Mesothelial cell of epicardium (in vitro differentiated cells): ENCODE measurements at places on chromosomes 2 and 18. TPM values are rescaled to one million over a fixed set of nuclear protein-coding genes. Genes with fewer than 3 reads are reported as not detected.
A peak's percentile ranks its signal among the peaks of the same experiment; 100 is the strongest.

Gene SELENOI
- total RNA-seq = 28.1 to 32.0 TPM (median 29.1 TPM) in 3 replicates

DNA sequence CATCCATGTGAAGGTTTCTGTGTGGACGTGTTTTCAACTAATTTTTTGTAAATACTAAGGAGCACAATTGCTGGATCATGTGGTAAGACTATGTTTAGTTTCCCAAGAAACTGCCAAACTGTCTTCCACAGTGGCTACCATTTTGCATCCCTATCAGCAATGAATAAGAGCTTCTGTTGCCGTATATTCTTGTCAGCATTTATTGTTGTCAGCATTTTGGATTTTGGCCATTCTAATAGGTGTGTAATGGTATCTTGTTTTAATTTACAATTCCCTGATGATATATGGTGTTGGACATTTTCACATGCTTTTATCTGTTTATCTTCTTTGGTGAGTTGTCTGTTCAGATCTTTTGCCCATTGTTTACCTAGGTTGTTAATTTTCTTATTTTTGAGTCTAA is 34.5 kb downstream of the SCRN3 start:
- H3K36me3 ChIP-seq = peaks cover 38% of the 10 kb centered on the region
- no peak for DNase-seq
- no peaks in the 10 kb centered on the region for H3K27me3 ChIP-seq
- H3K27ac ChIP-seq = no peak overlapping the region
- no peaks in the 10 kb centered on the region for H3K4me1 ChIP-seq

DNA sequence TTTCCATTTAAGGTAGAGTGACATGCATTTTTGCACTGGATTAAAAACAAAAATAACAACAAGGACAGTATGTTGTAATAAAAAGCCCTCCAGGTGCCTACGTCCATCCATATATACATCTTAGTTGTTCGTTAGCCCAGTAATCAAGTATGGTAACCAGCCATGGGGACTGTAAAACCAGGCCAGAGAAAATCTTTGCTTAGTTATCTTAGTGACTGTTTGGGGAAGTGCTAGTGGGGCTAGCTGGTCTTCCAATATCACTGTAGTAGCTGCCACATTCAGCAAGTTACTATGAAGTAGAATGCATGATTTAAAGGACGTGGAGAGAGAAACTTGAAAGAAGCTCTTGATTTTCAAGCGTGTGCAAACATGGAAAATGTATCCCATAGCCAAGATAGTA is 95.9 kb upstream of the STON1 start:
- peaks cover 10% of the 10 kb centered on the region for H3K4me1 ChIP-seq
- H3K4me3 ChIP-seq = no peak overlapping the region
- no peaks in the 10 kb centered on the region for H3K27me3 ChIP-seq
- H3K27ac ChIP-seq = no peak overlapping the region

- no peak overlapping the region for H3K27ac ChIP-seq
- H3K36me3 ChIP-seq = no peaks in the 10 kb centered on the region
- H3K4me3 ChIP-seq = peak overlapping the region; percentile 16
- no peaks in the 10 kb centered on the region for H3K4me1 ChIP-seq
Observed at GRCh38 chr18:11733031-11733430, 44.0 kb downstream of the GNAL start.

DNA sequence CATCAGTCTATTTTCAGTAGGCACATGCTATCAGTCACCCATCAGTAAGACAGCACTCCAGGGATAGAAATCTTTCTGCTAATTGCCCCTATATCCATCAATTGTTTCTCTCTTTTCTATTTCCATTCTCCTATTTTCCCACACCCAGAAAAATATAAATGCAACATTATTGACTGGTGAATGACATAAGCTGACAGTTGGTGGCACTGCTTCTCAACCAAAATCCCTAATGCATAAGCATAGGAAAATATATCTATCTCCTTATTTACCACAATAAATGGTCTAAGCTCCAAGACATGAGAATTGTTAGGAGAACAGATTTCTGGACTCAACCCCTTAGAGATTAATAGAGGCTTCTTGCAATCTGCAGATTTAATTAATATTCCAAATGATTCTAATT is 64.0 kb upstream of the REG3A start:
- H3K27ac ChIP-seq = no peak overlapping the region
- no peaks in the 10 kb centered on the region for H3K27me3 ChIP-seq
- no peaks in the 10 kb centered on the region for H3K36me3 ChIP-seq
- DNase-seq = no peak
- no peak overlapping the region for H3K4me3 ChIP-seq

GRCh38 chr2:128644718-128645256 is 326.1 kb upstream of the HS6ST1 start:
- no peak overlapping the region for H3K4me3 ChIP-seq
- H3K27ac ChIP-seq = no peak overlapping the region
- H3K27me3 ChIP-seq = no peaks in the 10 kb centered on the region
- peak; percentile 19 for DNase-seq
- H3K36me3 ChIP-seq = no peaks in the 10 kb centered on the region

Gene ERMN
- not detected in 3 replicates for total RNA-seq

GRCh38 chr18:46042571-46043123 is 29.4 kb downstream of the PSTPIP2 start:
- peak overlapping the region; percentile 1 for H3K27ac ChIP-seq
- DNase-seq = no peak
- no peak overlapping the region for H3K4me3 ChIP-seq
- peaks cover 11% of the 10 kb centered on the region for H3K4me1 ChIP-seq

Gene MAP3K2
- total RNA-seq = 47.6 to 48.1 TPM (median 47.9 TPM) in 3 replicates
